ENCODE measurements at places on chromosomes 3 and 15. TPM values are rescaled to one million over a fixed set of nuclear protein-coding genes. Genes with fewer than 3 reads are reported as not detected.

DNA sequence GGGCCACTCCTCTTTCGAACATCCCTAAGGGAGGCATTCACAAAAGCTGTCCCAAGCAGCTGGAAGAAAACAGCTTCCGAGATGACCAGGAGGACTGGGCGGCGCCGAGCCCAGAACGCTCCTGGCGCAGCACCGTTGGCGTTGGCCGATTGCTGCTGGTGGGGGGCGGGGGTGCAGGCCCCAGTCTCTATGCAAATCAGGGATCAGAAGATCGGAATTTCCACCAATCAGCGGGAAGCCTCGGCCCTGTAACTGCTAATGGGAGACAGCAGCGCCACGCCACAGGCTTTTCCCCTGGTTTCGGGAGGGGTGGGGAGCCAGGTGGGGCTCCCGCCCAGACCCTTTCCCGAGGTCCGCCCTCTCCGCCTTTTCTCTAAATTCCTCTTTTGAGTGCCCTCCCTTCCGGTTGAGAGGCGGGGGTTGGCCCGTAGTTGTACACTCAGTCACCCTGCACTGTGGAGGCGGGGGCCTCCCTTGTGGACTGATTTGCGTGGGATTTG is 27.0 kb downstream of the HMCES start:
- peaks cover 8% of the 10 kb centered on the region for H3K36me3 ChIP-seq
- peak overlapping the region; percentile 98 for H3K27ac ChIP-seq
- DNase-seq: peak; percentile 95
- H3K4me1 ChIP-seq: peaks cover 33% of the 10 kb centered on the region

Gene HHLA2
- 0.48 TPM for total RNA-seq

Gene TRA2B
- total RNA-seq: 320 TPM

Gene TMEM207
- not detected for total RNA-seq

- H3K27ac ChIP-seq: no peak overlapping the region
- no peak overlapping the region for H3K4me3 ChIP-seq
- no peaks in the 10 kb centered on the region for H3K27me3 ChIP-seq
- peaks cover 3% of the 10 kb centered on the region for H3K4me1 ChIP-seq
- DNase-seq: no peak
Observed at GRCh38 chr3:5080779-5081550, 41.1 kb upstream of the ARL8B start.

GRCh38 chr3:114518206-114518808 is 224.5 kb downstream of the TIGIT start:
- peaks cover 4% of the 10 kb centered on the region for H3K4me1 ChIP-seq
- DNase-seq: no peak
- H3K4me3 ChIP-seq: no peak overlapping the region
- no peak overlapping the region for H3K27ac ChIP-seq
- no peaks in the 10 kb centered on the region for H3K27me3 ChIP-seq

Gene ZNF654
- total RNA-seq: 12.0 TPM

Gene CYB561D2
- 10.7 TPM for total RNA-seq

DNA sequence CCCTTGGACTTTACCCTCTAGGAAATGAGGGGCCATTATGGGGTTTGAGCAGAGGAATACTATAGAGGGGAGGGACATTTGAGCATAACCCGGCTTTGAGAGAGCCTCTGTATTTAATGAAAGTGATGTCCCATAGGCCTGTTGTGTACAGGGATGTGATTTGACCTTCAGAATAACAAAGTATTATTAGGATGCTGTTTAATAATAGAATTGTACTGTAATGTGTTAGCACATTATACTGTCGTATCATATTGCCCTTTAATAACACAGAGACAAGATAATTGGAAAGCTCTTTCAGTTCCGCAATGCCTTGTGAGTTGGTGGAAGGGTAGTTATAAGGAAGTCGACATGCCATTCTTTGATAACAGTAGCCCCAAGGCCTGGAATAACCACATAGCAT is 328.3 kb downstream of the RYR3 start:
- no peaks in the 10 kb centered on the region for H3K27me3 ChIP-seq
- H3K4me1 ChIP-seq: no peaks in the 10 kb centered on the region
- no peak for DNase-seq

Gene SCN11A
- total RNA-seq: 0.28 TPM

DNA sequence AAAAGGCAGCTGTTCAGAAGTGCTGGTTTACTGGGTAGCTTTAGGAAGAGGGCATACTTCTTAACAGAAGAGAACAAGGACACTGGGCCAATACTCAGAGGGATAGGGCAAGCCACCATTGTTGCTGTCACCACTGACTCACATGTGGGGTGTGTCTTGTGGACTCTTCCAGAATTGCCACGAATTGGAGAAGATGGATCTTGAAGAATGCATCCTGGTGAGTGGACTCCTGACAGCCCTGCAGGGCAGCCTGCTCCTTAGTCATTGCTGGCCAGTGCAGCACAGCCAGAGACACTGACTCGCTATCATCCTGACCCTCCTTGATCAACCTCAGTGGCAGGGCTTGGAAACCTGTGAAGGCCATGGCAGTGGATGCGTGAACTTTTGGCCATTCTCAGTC is 62.3 kb downstream of the UBP1 start:
- H3K4me1 ChIP-seq: no peaks in the 10 kb centered on the region
- no peak overlapping the region for H3K27ac ChIP-seq
- H3K36me3 ChIP-seq: peaks cover 9% of the 10 kb centered on the region

DNA sequence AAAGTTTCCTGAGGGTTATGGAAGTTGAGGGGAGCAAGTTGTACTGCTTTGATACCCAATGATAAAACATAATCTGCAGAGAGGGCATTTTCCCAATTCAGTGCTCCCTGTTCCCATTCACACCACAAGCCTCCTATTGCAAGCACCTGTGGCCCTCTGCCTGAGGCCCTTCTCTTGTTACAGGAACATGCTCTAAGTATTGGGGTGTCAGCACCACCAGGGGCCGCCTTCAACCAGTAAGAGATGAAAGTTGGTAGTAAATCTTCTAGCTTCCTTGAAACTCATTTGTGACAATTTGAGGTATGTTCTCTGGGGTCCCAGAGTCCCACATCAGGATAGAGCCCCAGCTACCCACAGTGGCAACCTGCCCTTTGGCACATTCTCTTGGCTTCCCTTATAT is 265.4 kb upstream of the ARHGEF26 start:
- H3K27me3 ChIP-seq: no peaks in the 10 kb centered on the region
- H3K4me1 ChIP-seq: no peaks in the 10 kb centered on the region
- no peak overlapping the region for H3K4me3 ChIP-seq
- no peaks in the 10 kb centered on the region for H3K36me3 ChIP-seq

Gene IMPG2
- 0.49 TPM for total RNA-seq

GRCh38 chr3:51715977-51716294 is 9.1 kb downstream of the GRM2 start:
- H3K4me3 ChIP-seq: no peak overlapping the region
- H3K36me3 ChIP-seq: no peaks in the 10 kb centered on the region
- H3K27me3 ChIP-seq: no peaks in the 10 kb centered on the region
- DNase-seq: no peak

DNA sequence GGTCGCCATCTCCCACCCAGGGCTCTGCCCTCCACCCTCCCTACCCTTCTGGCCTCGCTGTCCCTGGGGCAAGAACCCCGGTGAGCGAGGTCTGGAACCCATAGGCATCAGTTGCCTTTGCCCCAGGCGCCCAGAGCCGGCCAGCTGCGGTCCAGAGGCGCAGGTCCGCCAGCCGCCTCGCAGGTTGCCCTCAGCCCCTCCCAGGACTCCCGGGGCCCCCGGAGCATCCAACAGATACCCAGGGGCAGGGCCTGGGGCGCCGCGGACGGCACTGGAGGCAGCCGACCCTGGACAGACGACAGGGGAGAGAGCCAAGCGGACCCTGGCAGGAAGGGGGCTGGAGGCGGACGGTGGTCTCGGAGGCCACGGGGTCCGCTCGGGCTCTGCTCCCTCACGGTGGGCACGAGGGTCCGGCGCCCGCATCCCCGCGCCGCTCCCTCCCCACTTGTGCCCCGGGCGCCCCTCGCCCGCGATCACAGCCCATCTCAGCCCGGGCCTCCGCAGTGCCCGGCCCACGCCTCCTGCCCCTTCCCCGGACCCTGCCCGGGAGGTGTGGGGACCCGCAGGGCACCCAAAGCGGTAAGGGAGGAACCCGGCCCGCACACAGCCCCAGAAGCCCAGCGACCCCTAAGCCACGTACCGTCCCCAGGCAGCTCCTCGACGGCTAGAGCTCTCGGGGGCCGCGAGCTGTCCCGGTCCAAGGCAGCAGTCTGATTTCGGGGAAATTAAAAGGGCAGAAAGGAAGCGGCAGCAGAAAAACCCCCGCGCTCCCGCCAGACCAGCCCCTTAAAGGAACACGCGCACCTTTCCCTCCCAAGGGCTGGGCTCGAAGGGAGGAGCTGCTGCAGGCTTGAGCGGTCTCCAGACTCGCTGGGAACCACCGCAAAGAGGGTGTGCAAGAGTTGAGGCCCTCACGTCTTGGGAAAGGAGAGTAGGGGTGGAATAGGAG is at the start of gene HAPLN3:
Gene HAPLN3 (minus strand): TSS at position 726 of the 949 bp plus-strand sequence. CDS start 8,246 bp downstream, outside the sequence.
- H3K27me3 ChIP-seq: peaks cover 11% of the 10 kb centered on the region
- H3K36me3 ChIP-seq: peaks cover 4% of the 10 kb centered on the region
- H3K27ac ChIP-seq: peak within 1 kb of the TSS; percentile 36
- DNase-seq: peak; percentile 37

DNA sequence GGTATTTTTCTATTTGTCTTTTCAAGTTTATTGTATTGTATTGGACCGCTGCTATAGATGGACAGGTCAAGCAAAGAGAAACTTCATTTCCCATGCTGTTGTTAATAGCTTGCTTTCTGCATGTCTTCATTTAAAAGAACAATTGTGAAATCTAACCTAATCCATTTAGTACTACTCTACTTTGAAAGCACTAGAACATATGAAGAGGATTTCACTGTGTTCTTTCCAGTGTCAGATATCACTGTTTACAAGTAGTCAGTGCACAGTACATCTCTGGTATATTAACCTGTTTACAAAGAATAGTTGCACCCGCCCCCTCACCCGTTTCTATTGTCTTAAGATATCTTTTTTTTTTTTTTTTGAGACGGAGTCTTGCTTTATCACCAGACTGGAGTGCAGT is 21.8 kb upstream of the EDEM1 start:
- no peaks in the 10 kb centered on the region for H3K36me3 ChIP-seq
- no peak overlapping the region for H3K4me3 ChIP-seq
- no peak for DNase-seq
- H3K27me3 ChIP-seq: no peaks in the 10 kb centered on the region
- H3K4me1 ChIP-seq: peaks cover 15% of the 10 kb centered on the region

DNA sequence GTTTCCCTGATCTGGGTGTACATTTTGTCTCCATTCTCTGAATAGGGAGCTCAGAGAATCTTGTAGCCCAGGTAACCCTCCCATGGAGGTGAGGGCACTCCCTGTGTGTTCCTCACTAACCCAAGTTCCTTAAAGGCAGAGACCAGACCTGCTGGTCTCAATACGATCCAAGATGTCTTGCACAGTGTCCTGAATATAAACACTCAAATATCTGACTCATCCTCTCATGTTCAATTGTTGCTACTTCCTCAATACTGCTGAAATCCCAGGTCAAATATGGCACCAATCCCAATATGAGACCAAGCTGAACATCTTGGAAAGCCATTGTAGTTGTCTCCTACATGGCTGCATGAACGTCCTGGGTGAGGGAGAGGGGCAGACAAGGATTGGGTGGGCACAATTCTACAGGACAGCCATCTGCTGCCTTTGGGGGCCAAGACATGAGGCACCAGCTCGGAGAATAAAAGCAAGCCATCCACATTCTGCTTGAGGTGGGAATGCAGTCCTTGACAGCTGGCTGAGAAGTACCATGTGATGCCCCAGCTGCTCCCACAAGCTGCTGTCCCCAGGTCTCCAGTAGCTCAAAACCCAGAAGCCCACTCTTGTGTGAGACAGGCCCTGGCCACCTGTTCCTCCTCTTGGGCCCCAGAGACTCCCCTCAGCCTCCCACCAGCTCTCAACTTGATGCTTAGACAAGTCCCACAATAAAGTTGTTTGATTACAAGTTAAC is 18.2 kb downstream of the TBC1D2B start:
- H3K4me3 ChIP-seq: no peak overlapping the region
- H3K4me1 ChIP-seq: peaks cover 23% of the 10 kb centered on the region
- no peaks in the 10 kb centered on the region for H3K36me3 ChIP-seq
- no peak for DNase-seq
- no peak overlapping the region for H3K27ac ChIP-seq
- H3K27me3 ChIP-seq: no peaks in the 10 kb centered on the region

Gene CD80
- total RNA-seq: 0.39 TPM

DNA sequence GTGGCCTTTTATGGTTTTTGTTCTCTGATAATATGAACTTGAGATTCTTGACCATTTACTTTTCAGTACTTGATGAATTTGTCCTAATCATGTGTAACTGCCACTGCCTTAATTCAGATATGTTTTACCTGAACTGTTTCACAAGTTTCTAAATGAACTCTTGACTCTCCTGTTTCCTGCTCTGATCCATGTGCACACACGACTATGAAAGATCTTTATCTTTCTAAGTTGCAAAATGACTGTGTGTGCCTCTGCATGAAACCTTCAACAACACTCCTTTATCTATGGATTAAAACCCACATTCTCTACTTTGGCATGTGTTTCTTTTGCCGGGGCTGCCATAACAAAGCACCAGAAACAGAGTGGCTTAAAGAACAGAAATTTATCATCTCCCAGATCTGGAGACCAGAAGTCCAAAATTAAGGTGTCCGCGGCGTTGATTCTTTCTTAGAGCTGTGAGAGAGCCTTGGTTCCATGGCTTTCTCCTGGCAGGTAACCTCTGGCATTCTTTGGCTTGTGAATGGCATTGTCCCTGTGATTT is 275.0 kb downstream of the ADAMTSL3 start:
- no peak overlapping the region for H3K4me3 ChIP-seq
- H3K27me3 ChIP-seq: no peaks in the 10 kb centered on the region
- no peak overlapping the region for H3K27ac ChIP-seq
- DNase-seq: no peak

- no peaks in the 10 kb centered on the region for H3K36me3 ChIP-seq
- peaks cover 11% of the 10 kb centered on the region for H3K4me1 ChIP-seq
- no peaks in the 10 kb centered on the region for H3K27me3 ChIP-seq
- peak within 1 kb of the TSS; percentile 46 for H3K4me3 ChIP-seq
- peak; percentile 77 for DNase-seq
- peak within 1 kb of the TSS; percentile 86 for H3K27ac ChIP-seq
Observed at GRCh38 chr3:48989796-48990635, at the start of gene P4HTM. TSS of gene P4HTM (plus strand) at chr3:48990241. CDS start at chr3:48990257, 16 bp downstream.

Gene GOLGA8J
- not detected for total RNA-seq

DNA sequence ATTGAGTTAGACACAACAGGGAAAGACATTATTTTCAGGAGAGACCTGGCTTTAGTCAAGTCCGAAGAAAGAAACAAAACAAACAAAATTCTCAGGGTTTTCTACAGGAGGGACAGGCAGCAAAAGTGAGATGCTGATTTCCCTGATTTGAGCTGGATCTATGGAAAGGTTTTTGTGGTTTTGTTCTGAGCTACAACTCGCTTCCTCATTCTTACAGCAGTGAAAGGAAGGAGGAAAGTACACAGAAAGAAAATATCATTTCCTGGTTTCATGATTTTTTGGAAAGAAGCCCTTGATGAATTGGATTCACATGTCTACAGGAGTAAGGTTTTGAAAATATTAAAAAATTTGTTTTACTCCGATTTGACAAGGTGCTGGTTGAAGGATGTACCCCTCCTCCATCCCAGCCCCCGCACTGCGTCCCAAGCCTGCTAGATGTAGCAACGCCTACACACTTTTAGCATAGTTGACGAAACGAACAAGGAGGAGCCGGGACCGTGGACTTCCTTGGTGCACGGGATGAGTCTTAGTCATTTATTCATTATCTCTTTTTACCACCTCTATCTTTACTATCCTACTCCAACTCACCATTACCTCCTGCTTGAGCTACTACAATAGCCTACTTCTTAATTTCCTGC is 10.8 kb downstream of the PRICKLE2 start:
- no peak for DNase-seq
- peaks cover 18% of the 10 kb centered on the region for H3K4me1 ChIP-seq
- H3K36me3 ChIP-seq: no peaks in the 10 kb centered on the region
- no peaks in the 10 kb centered on the region for H3K27me3 ChIP-seq

All from cardiac muscle cell (in vitro differentiated cells and primary cell).